Spinal cord (tissue), 10 donors: ENCODE measurements at places on chromosomes 7 and 10. TPM values are rescaled to one million over a fixed set of nuclear protein-coding genes. Genes with fewer than 3 reads are reported as not detected.

Gene KIF11
- 14.4 TPM for total RNA-seq

Gene ADARB2
- total RNA-seq = 5.4 TPM

Gene PALD1
- 26.3 TPM for total RNA-seq

Gene TMEM273
- 8.5 TPM for total RNA-seq

Gene PLXNA4
- total RNA-seq = 13.8 TPM

Gene APBB1IP
- total RNA-seq = 3.7 TPM

Gene CTTNBP2
- total RNA-seq = 28.8 TPM

Gene PBLD
- total RNA-seq = 10.7 TPM

Gene GIMAP2
- total RNA-seq = 12.7 TPM

Gene CALCR
- total RNA-seq = 0.39 TPM

DNA sequence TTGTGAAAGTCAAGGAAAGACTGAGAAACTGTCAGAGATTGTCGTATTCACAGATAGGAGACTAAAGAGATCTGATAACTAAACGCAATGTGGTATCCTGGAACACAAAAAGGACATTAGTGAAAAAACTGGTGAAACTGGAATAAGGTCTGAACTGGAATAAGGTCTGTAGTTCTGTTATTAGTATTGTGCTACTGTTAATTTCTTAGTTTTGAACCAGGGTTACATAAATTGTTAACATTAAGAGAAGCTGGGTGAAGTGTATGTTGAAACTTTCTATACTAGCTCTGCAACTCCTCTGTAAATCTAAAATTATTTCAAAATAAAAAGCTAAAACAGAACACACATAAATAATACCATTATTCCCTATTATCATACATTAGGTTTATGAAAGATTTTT lies 3.4 kb upstream of the NT5C2 start:
- no peak overlapping the region for H3K27ac ChIP-seq
- H3K4me3 ChIP-seq = no peak overlapping the region
- peaks cover 5% of the 10 kb centered on the region for H3K4me1 ChIP-seq
- H3K27me3 ChIP-seq = no peaks in the 10 kb centered on the region

DNA sequence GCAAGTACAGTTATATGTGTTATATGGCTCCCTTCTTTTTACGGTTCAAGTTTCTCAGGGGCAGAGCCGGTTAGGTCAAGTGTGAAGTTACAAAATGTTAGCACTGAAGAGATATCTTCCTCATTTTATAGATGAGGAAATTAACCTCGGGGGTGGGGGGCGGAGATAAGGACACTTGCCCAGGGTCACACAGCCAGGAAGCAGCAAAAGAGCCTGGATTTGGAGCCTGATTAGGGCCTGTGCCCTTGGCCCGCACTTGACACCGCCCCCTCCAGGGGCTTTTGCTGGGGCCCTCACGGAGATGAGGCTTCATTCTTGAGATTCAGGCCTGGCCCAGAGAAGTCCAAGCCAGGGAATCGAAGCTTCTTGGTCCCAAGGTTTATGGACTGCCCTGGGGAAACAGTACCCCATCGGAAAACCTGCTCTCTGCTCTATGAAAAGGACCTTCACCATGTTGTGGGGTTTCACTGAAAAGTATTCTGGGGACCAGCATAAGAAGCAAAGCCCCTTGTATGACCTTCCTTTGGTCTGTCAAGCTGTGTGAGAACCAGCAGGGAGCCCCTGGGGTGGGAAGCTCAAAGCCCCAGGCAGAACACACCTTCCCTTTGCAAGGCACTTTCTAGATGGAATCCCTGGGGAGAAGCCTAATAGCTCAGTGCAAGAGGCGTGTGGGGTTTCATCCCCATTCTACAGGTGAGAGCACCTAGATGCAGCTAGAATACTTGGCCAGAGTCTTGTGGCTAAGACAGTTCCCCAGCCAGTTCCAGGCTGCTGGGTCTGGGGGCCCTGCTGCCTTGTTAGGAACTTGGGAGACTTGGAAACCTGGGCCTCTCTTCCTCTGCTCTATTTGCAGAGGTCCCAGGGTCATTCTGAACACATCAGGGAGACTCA lies 21.9 kb downstream of the UNC5B start:
- no peaks in the 10 kb centered on the region for H3K27me3 ChIP-seq
- no peak for DNase-seq
- peak overlapping the region; percentile 40 for H3K27ac ChIP-seq
- H3K4me1 ChIP-seq = peaks cover 68% of the 10 kb centered on the region

DNA sequence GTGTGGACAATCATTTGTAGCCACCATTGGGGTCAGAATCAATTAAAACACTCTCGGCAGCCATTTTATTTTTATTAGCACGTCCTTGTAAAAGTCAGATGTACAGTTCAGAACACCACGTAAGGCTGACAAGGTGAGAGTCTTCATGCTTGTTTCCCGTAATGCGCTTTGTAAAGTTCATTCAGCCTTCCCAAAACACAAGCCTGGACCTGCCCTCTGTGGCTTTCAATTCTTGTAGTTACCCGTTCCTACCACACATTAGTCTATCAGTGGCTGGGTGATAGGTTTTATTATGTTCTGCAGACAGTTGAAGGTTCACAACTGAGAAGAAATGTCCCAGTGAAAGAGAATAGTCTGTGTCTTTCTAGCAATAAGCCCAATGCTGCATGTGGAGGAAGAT lies 35.4 kb downstream of the GAD2 start:
- no peak overlapping the region for H3K4me3 ChIP-seq
- no peak for DNase-seq
- H3K4me1 ChIP-seq = no peaks in the 10 kb centered on the region
- no peaks in the 10 kb centered on the region for H3K27me3 ChIP-seq

- DNase-seq = peak; percentile 69
- peak overlapping the region; percentile 90 for H3K27ac ChIP-seq
- peaks cover 4% of the 10 kb centered on the region for H3K27me3 ChIP-seq
- no peak overlapping the region for H3K4me3 ChIP-seq
- no peaks in the 10 kb centered on the region for H3K36me3 ChIP-seq
Observed at GRCh38 chr7:99379043-99379577, 4.6 kb downstream of the ARPC1B start.

DNA sequence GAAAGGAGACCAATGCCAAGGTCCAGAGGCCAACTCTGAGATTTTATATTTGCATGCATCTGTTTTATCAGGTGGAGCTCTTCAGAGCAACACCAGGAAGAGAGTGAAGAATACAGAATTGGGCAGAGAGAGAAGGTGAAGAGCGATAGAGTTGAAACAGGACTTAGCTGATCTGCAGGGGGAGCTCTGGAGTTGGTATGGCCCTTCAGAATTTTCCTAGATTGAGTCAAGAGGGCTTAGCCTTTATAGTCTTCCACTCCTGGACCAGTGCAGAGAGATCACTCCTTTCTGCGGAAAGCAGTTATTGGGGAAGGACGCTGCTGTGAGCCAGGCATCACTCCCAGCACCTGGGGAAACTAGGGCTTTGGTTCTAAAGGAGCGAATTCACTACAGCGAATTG lies 105.0 kb upstream of the DGKB start:
- H3K27ac ChIP-seq = no peak overlapping the region
- H3K4me3 ChIP-seq = no peak overlapping the region

DNA sequence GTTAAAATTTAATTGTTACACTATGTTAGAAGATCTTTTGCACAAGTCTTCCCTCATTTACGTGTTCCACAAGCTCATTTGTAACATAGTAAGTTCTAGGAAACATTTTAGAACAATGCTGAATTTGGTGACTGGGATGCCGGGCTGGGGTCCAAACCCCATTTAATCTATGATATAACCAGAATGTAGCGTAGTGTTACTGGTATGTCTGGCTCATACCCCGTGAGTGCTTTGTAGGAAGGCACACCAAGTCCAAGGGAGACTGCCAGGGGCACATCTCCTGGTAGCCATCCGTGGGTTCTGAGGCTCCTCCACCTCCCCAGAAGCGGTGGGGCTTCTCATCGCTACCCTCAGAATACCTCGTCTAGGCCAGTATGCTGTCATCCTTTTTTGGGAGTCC lies 21.3 kb upstream of the TMEM236 start:
- no peak overlapping the region for H3K27ac ChIP-seq
- H3K27me3 ChIP-seq = no peaks in the 10 kb centered on the region
- H3K4me3 ChIP-seq = no peak overlapping the region
- no peak for DNase-seq
- H3K36me3 ChIP-seq = no peaks in the 10 kb centered on the region
- H3K4me1 ChIP-seq = no peaks in the 10 kb centered on the region

GRCh38 chr7:30726296-30727006 lies 25.5 kb upstream of the INMT start:
- peaks cover 10% of the 10 kb centered on the region for H3K27me3 ChIP-seq
- H3K4me3 ChIP-seq = no peak overlapping the region
- no peaks in the 10 kb centered on the region for H3K36me3 ChIP-seq
- no peak for DNase-seq

GRCh38 chr7:45435846-45436245 lies 138.3 kb upstream of the ADCY1 start:
- no peaks in the 10 kb centered on the region for H3K4me1 ChIP-seq
- no peaks in the 10 kb centered on the region for H3K36me3 ChIP-seq

DNA sequence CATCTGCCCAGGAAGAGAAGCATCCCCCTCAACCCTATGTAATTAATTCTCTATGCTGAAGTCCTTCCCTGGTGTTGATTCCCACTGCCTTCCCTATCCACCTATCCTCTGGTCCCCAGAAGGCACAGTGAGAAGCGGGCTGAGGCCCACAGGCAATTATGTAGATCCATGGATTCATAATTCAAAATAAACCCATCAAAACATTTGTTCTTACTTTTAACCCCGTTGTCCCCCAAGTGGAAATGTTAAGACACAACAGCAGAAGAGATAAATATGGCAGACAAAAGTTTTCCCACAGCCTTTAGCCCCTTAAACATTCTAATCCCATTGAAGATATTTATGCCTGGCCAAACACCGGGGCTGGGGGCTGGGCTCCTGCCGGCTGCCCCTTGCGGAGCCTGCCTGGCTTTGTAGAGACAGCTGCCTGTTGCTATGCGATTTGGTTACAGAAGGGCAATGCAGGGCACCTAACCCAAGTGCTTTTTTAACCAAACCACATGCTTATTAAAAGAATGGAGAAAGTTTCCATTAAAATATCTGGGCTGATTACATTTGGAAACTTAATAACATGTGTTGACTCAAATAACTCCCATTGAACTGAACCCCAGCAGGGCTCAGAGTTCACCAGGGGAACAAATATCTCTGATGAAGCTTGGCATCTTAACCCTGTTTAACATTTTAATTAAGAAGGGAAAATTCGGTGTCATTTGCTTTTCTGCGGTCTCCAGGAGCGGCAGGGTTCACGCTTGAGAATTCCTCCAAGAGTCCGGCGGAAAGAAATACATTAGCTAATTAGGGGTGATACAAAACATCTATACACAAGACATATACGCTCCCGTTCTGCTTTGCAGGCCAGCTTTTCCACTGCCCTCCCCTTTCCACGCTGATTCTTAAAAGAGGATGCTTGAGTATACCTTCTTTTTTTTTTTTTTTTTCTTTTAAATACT lies 110.8 kb upstream of the FGFR2 start:
- H3K36me3 ChIP-seq = no peaks in the 10 kb centered on the region
- H3K4me1 ChIP-seq = peaks cover 25% of the 10 kb centered on the region
- H3K27ac ChIP-seq = no peak overlapping the region
- H3K27me3 ChIP-seq = peaks cover 2% of the 10 kb centered on the region
- no peak overlapping the region for H3K4me3 ChIP-seq

GRCh38 chr7:80127412-80128160 lies 7.0 kb upstream of the GNAI1 start:
- peak; percentile 43 for DNase-seq
- H3K36me3 ChIP-seq = no peaks in the 10 kb centered on the region
- H3K4me3 ChIP-seq = no peak overlapping the region
- H3K4me1 ChIP-seq = peaks cover 5% of the 10 kb centered on the region

DNA sequence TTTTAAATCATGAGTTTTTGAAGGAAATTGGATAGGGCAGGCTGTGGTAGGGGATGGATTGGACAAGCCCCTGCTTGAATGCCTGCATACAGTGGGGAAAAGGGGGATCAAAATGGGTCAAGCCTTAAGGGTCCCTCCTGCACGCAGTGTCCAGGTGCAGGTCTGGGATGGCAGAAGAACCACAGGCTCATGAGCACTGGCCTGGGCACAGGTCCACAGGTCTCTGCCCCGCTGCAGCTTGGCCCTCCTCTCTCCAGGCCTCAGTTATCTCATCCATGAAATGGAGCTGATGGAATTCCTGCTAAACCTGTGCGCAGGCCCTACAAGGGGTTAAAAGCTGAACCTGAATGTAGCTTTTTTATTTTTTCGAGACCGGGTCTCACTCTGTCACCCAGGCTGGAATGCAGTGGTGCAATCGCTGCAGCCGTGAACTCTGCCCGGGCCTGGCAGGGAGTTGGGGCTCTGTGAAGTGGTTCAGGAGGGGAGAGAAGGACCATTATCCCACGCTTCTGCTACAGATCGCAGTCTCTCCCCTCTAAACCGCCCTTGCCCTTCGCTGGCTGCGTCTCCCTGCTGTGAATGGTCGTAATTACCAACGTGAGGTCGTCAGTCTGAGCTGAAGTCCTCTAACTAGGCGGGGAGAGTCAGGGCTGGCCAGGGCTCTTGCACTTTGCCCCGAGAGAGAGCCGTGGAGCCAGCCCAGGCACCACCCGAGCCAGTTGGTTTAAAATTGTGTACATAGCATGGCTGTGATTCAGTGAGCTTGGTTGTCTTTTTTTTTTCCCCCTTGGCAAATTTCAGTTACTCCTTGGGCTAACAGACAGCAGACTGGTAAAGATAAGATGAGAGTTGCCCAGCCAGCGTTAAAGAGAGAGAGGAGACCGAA lies 77.5 kb upstream of the GTF2I start:
- no peak overlapping the region for H3K4me3 ChIP-seq
- H3K36me3 ChIP-seq = peaks cover 43% of the 10 kb centered on the region
- H3K4me1 ChIP-seq = peaks cover 10% of the 10 kb centered on the region
- no peaks in the 10 kb centered on the region for H3K27me3 ChIP-seq
- peak overlapping the region; percentile 25 for H3K27ac ChIP-seq
- DNase-seq = no peak

GRCh38 chr7:47882635-47883034 lies 65.6 kb downstream of the PKD1L1 start:
- no peak for DNase-seq
- no peak overlapping the region for H3K4me3 ChIP-seq
- no peaks in the 10 kb centered on the region for H3K36me3 ChIP-seq
- H3K4me1 ChIP-seq = peaks cover 26% of the 10 kb centered on the region
- H3K27me3 ChIP-seq = no peaks in the 10 kb centered on the region

GRCh38 chr7:64951250-64951848 lies 39.5 kb downstream of the ZNF117 start:
- DNase-seq = peak; percentile 69
- H3K36me3 ChIP-seq = no peaks in the 10 kb centered on the region
- no peak overlapping the region for H3K4me3 ChIP-seq
- H3K27ac ChIP-seq = no peak overlapping the region
- H3K4me1 ChIP-seq = peaks cover 13% of the 10 kb centered on the region

DNA sequence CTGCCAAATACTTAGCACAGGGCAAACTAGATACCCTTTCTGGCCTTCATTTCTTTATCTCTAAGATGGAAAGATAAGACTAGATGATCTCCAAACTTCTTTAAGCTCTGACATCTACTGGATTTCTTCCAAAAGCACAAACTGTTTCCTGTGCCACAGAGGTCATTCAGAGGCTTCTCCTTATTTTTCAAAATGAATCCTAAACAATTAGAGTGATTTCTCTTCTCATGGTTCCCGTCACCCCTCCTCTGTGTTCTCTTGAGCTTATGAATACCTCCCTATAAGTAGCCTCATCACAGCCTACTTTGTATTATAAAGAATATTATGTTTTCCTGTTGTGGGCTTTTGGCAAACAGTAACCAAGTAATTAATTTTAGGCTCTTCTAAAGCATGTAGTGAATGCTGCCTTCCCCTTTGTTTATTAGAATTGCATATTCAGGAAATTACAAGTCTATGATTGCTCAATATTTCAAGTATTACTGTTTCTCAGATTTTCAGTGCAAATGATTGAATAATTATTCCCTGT lies 179.5 kb downstream of the REEP3 start:
- H3K36me3 ChIP-seq = no peaks in the 10 kb centered on the region
- H3K4me1 ChIP-seq = no peaks in the 10 kb centered on the region
- H3K27ac ChIP-seq = peak overlapping the region; percentile 40
- no peak overlapping the region for H3K4me3 ChIP-seq
- H3K27me3 ChIP-seq = no peaks in the 10 kb centered on the region

- no peaks in the 10 kb centered on the region for H3K27me3 ChIP-seq
- no peak for DNase-seq
- no peaks in the 10 kb centered on the region for H3K36me3 ChIP-seq
- H3K4me3 ChIP-seq = no peak overlapping the region
Observed at GRCh38 chr10:93465806-93466675, 16.1 kb downstream of the MYOF start.
